ENCODE measurements at places on chromosomes 7 and 10.
A peak's percentile ranks its signal among the peaks of the same experiment; 100 is the strongest.

DNA sequence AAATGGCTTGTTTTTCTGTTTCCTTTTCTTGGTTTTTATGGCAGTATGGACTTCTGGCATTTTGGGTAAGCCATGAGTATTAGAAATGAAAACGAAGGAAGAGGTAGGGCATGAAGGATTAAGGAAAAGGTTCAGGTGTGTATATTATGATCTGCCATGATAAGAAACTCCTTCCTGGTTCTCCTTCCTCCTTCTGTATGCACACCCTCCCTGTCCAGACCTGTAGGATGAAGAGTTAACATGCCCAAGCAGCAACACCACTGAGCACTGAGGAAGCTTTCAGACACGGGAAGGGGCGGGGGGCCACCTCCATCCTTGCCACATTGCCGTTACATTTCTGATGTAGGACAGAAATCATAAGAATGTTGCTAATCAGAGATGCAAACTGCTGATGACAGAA is 361.0 kb upstream of the ZMIZ1 start:
- no peak for DNase-seq

GRCh38 chr10:95437669-95438068 is 123.5 kb downstream of the SORBS1 start:
- no peak for DNase-seq

GRCh38 chr7:156898938-156899337 is 6.0 kb upstream of the LMBR1 start:
- DNase-seq, result no peak

GRCh38 chr10:16116404-16117304 is 256.3 kb upstream of the MINDY3 start:
- no peak for DNase-seq

DNA sequence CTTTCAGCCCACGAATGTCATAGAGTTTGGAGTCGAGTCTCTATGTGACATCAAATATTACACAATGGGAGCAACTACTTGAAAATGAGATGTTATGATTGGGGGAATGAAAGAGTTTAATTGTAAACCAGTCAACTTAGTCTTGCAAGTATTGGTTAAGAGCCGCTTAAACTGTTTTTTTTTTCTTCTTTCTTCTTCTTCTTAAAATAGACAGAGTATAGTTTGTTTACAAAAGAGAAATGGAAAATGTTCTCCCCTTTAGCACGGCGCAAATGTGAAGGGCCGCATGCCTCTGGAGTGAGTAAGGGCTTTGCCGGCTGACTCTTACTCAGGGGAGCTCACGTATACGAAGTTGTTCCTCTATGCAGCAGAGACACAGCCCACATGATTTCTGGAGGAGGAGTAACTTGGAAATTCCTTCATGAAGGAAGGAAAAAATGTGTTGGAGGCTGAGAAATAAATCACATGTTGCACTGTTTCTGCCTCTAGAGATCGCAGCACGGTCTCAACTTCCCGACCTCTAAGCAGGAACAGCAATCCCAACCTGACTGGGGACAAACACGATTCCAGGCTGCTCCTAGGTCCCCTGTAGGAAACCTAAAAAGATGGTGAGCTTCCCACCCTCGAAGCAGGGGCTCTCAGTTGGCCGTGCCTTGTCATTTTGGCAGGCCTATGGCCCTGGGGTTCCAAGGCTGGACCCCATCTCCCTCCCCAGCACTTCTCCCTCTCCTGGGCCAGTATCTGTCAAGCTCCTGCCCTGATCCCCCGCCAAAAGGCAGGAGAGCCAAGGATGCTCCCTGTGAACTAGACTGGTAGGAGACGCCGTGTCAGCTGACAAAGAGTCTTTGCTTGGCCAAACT is 44.8 kb downstream of the MYOF start:
- DNase-seq, result no peak

DNA sequence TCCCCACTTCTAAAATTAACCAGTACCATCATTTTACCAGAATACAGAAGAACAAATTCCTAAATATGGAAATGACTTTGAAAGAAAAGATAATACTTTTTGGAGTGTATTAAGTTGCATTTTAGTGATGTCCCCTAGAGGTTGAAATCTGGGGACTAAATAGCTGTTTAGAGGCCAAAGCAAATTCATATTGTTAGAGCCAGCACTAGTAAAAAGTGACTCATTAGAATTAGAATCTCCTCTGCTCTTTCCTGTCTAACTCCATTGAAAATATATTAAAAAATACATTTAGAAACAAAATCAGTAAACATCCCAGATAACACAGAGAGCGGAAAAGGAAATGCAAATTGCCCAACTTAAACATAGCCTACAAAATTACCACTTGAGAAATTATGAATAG is 1189.6 kb upstream of the C7orf33 start:
- no peak for DNase-seq

DNA sequence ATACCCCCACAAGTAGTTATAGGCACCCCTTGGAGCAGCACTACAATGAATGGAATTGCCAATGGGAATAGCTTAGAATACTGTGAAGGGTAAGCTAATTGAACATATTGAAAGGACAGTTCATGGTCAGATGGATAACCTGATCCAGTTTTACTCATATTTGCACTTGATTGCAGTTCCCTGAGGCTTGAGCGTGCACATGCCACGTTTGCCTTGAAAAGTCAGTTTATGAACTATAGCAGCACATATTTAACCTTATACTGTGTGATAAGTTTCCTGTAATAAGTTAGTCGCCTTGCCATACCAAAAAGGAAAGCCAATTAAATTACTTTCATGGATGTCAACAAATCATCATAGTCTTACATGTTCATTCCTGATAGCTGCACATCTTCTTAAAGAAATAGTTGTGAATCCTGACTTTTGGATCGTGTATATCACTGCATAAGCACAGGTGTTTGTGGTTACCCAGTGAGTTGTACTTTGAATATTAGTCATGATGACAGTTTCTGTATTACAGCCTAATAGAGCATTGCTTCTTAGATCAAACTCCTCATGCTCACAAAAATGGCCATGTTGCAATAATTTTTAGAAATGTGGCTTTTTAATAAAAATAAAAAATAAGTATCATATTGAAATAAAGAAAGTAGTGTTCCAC is 21.6 kb downstream of the DNTT start:
- DNase-seq, result no peak

GRCh38 chr7:116185956-116186355 is 24.4 kb upstream of the TES start:
- no peak for DNase-seq

- DNase-seq, result no peak
Observed at GRCh38 chr10:70324339-70324861, 40.6 kb upstream of the NPFFR1 start.

DNA sequence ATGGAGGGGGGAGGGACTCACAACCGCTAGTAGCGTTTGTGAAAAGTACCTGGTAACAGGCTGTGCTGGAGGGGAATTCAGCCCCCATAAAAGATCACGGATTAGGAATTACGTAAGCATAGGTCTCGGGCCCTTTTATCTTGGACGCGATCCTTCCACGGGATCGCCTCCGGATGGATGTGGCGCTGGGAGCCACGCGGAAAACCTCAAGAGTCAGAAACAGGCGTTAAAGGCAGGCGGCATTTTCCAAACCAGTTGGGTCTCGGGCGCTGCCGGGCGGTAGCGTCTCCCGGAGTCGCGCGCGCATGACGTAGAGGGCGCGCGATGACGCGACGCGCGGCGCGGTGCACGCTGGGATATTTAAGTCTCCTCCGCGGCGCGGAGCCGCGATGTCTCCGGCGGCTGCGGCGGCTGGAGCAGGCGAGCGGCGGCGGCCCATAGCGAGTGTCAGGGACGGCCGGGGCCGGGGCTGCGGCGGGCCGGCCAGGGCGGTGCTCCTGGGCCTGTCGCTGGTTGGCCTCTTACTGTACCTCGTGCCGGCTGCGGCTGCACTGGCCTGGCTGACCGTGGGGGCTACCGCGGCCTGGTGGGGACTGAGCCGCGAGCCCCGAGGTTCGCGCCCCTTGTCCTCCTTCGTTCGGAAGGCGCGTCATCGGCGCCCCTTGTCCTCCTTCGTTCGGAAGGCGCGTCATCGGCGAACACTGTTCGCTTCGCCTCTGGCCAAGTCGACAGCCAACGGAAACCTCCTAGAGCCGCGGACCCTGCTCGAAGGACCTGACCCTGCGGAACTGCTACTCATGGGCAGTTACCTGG is at the start of gene POM121:
Gene POM121 (plus strand): TSS at position 363 of the 813 bp plus-strand sequence. CDS start 27 bp downstream, at position 390.
- DNase-seq, result peak; percentile 59

- peak; percentile 54 for DNase-seq
Observed at GRCh38 chr7:44638611-44639557, 32.5 kb downstream of the OGDH start.

- no peak for DNase-seq
Observed at GRCh38 chr7:23490357-23491135, 20.3 kb upstream of the IGF2BP3 start.

DNA sequence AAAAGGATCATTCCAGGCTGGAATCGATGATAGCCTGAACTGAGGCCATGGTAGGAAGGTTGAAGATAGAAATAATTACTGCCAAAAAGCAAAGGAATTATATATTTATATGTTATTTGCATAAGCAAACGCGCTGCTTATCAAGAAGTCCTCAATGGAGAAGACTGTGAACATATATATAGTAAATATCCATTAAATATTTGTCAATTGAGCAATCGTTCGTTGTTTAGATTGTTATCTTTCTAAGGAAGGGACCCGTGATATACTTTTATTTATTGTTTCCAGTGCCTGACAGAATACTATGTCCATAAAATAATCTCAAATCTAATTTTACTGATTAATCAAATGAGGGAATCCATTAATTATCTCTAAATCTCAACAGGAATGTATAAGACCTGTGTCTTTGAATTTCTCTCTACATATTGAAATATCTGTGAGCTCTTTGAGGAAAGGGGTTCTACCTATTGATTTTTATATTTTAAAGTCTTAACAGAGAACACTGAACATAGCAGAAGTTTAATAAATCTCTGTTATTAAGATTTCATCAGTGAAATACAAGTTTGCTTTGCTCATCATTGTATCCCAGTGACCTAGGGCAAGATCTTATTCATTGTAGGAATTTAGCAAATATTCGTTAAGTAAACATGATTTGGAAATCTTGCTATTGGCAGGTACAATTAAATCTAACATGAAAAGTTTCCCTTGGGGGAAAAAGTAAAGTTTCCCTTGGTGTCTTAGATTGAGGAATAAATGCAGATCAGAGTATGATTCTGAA is 12.0 kb upstream of the HERC4 start:
- DNase-seq, result no peak

DNA sequence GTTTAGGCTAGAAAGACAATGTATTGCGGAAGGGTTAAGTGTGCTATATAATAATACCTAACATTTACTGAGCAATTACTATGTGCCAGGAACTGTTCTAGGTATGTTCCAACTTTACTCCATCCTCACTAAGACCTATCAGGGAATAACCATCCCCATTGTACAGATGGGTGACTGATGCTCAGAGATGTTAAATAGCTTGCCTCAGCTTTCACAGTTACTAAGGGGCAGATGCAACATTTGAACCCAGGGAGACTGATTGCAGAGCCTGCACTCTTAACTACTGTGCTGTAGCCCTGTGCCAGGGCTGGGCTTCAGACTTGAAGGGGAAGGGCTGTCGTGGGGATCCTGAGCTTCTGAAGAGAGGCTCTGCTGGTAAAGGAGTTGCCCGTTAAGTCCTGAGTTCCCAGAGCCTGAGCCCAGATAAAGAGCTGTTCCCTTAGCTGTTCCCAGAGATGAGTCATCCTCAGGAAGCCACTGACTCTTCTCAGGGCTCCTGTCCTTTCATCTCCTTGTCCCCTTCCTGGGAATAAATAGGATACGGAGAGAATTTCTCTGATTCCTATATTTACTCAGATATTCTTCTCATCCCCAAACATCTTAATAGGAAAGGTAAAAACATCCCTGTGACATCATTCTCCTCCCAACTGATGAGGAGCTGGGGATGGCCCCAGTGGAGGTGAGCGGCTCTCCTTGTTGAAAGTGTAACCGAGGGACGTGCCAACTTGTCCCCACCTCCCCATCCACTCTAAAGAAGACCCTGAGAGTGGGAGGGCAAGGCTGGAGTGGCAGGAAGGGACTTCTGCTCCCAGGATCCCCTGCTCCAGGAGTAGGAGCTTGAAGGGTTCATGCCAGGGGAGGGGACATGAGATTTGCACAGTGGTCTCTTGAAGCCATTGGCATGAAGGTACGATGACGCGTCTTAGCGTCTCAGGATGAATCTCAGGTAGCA is 28.0 kb upstream of the HABP2 start:
- DNase-seq, result no peak

- no peak for DNase-seq
Observed at GRCh38 chr10:23917251-23917840, 291.6 kb upstream of the KIAA1217 start.

GRCh38 chr10:2414039-2414438 is 653.3 kb upstream of the PFKP start:
- DNase-seq, result no peak

- no peak for DNase-seq
Observed at GRCh38 chr10:61791216-61791615, 110.3 kb upstream of the ARID5B start.

DNA sequence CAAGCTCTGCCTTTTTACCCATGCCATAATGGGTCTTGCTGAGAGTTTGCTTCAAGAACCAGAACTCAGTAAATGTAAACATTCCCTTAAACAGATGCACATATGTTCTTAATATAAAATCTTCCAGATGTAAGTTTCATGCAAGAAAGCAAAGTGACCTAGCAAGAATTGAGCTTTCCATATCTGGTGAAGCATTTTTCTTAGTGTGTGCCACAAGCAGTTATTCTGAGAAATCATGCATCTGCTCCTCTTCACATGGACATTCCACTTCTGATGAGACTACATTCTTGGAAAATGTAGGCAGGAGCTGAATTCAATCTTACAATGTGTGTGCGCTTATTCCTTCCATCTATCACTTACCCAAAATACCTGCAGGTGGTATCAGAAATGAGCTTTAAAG is 227.8 kb upstream of the LRRTM3 start:
- no peak for DNase-seq

GRCh38 chr7:141654551-141654950 is 47.4 kb downstream of the DENND11 start:
- no peak for DNase-seq

GRCh38 chr7:156942708-156943090 is 6.8 kb upstream of the NOM1 start:
- no peak for DNase-seq

- no peak for DNase-seq
Observed at GRCh38 chr10:89613582-89613981, 31.5 kb downstream of the PANK1 start.

- no peak for DNase-seq
Observed at GRCh38 chr10:75166623-75166972, 44.0 kb upstream of the VDAC2 start.

- DNase-seq, result no peak
Observed at GRCh38 chr10:61890430-61890829, 11.1 kb upstream of the ARID5B start.

- DNase-seq, result no peak
Observed at GRCh38 chr7:94307399-94308048, 87.2 kb upstream of the COL1A2 start.

- no peak for DNase-seq
Observed at GRCh38 chr7:111164442-111164841, 73.5 kb downstream of the LRRN3 start.

Measured in activated naive CD8-positive, alpha-beta T cell treated with anti-CD3 and anti-CD28 coated beads, Interleukin-2, amount 50 U/mL, for 16 hours (primary cell).